Activated naive CD4-positive, alpha-beta T cell treated with anti-CD3 and anti-CD28 coated beads for 36 hours (primary cell): ENCODE measurements at places on chromosomes 13 and 19. TPM values are rescaled to one million over a fixed set of nuclear protein-coding genes. Genes with fewer than 3 reads are reported as not detected.
A peak's percentile ranks its signal among the peaks of the same experiment; 100 is the strongest.

Gene ACER1
- total RNA-seq: not detected

Gene ATP8A2
- 0.22 TPM for total RNA-seq

GRCh38 chr19:3851254-3852176, 17.3 kb downstream of the ZFR2 start:
- no peak for DNase-seq

Gene OR4F17
- total RNA-seq: not detected

- no peak for DNase-seq
These were observed 358.1 kb downstream of the OXGR1 start for GRCh38 chr13:96636001-96636709.

Gene HCN2
- 0.41 TPM for total RNA-seq

DNA sequence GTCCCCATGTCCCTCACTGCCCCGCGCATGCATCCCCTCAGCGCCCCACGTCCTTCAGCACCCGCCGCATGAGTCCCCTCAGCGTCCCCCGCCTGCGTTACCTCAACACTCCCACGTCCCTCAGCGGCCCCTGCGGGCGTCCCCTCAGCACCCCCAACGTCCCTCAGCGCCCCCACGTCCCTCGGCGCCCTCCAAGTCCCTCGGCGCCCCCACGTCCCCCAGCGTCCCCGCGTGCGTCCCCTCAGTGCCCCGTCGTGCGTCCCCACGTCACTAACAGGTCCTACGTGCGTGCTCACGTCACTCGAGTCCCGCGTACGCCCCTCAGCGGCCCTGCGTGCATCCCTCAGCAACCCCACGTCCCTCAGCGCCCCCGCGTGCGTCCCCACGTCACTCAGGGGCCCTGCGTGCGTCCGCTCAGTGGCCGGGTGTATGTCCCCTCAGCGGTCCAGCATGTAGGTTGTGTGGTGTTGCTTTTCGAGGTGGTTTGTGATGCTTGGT, 19.5 kb upstream of the GAS6 start:
- no peak for DNase-seq

GRCh38 chr13:21435687-21436151, 23.4 kb downstream of the ZDHHC20 start:
- peak; percentile 60 for DNase-seq

DNA sequence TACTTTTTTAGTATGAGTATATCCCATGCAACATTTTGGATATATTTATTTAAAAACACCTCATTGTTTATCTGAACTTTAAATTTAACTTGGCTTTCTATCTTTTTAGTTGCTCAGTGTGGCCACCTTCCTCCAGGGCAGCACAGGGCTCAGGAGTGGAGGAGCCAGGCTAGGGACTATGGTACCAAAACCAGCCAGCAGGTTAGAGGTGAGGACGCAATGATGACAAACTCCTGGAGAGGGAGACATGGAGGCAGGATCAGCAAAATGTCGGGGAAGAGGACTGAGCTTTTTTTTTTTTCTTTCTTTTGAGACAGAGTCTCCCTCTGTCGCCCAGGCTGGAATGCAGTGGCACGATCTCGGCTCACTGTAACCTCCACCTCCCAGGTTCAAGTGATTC, 29.6 kb upstream of the CALM3 start:
- peak; percentile 53 for DNase-seq
